ENCODE measurements at places on chromosomes 6 and 20.

- DNase-seq = no peak
Observed at GRCh38 chr20:51350941-51351631, 191.4 kb downstream of the NFATC2 start.

DNA sequence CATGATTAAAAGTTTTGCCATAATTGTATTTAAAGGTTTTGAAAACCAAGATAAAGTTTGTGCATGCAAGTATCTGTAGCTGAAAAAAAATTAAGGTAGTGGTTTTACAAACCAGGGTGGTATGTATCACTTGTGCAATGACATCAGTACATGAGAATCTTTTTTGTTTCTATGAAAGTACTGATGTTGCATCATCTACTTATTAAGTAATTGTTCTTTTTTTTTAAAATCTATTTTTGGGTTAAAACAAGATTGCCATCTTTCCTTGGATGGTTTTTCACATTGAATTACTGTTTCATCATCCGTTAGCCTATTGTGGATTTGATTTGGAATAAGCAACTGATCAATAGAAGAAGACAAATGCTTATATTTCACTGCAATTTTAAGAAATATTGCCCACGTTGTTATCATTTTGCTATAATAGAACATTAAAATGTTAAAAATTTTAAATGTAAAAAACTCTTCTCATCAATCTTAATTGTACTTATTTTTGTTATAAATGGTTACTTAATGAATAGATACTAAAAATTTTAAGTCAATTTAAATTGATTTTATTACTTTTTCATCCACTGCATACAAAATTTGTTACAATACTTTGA is 39.8 kb upstream of the TAGAP start:
- no peak for DNase-seq

GRCh38 chr20:53773792-53774401 is 180.3 kb upstream of the ZNF217 start:
- no peak for DNase-seq

DNA sequence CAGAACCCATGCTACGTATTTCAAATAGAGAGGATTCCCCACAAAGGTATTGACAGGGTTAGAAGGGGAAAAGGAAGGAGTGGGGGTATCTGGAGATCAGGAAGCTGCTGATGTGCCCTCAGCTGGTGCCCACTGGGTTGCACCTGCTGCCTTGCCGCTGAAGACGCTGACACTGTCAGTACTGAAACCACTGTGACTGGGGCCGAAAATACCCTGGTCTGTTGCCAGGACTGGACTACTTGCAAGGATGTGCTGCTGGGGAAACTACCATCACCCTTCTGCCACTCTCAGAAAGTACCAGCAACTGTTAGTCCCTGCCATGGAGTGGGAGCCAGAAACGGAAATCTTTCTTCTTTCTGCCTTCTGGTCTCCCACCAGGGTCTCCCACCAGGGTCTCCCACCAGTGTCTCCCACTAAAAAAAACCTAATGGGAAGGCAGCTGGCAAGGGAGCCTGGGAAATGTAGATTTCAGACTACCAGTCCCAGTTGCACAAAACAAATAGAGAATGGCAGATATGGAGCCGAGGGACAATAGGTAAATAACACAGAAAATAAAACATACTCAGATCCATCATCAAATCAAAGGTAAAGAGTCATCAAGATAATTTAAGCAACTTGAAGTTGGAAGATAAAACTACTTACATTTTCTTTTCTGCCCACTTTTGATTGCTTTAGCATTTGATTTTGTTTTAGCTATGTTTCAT is 204.8 kb downstream of the TPBG start:
- no peak for DNase-seq

DNA sequence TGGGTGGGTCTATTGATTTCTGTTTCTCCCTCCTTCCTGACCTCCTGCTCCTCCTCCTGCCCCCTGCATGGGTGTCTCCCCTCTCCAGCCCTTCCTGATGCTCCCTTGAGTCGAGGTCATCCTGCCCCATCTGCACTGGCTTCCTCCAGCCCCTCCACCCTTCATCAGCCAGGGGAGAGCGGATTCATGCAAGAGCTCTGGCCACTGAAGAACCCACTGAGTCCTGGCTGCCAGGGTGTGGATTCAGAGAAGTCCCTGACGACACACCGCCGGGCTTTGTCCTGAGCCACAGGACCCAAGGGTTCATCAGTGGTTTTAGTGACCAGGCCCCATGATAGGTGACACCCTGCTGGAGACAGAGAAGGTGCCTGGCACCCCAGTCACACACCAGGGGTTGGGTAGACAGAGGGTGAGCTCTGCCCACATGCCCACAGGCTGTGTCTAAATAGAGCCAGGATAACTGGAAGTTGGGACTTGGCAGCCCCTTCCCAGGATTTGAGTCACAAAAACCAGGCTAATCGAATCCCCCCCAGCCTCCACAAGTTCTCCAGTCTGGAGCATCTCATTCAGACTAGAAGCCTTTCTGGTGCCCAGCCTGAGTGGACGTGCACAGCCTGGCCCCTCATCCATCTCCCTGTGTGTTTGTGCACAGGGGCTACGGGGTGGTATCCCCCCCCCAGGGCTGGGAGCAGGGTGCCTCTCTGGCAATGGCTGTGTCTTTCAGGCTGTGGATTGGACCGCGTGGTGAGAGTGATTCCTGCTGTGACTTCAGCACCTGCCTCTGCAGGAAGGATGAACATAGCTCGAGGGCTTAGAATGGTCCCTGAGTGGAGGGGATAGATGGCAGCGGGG is 1.2 kb downstream of the GFRA4 start:
- DNase-seq = peak; percentile 36

- DNase-seq = peak; percentile 96
Observed at GRCh38 chr20:51802170-51802751, at the start of gene SALL4. Gene SALL4, minus strand, starts transcription at chr20:51802521. Its CDS starts 113 bp downstream, at chr20:51802408.

DNA sequence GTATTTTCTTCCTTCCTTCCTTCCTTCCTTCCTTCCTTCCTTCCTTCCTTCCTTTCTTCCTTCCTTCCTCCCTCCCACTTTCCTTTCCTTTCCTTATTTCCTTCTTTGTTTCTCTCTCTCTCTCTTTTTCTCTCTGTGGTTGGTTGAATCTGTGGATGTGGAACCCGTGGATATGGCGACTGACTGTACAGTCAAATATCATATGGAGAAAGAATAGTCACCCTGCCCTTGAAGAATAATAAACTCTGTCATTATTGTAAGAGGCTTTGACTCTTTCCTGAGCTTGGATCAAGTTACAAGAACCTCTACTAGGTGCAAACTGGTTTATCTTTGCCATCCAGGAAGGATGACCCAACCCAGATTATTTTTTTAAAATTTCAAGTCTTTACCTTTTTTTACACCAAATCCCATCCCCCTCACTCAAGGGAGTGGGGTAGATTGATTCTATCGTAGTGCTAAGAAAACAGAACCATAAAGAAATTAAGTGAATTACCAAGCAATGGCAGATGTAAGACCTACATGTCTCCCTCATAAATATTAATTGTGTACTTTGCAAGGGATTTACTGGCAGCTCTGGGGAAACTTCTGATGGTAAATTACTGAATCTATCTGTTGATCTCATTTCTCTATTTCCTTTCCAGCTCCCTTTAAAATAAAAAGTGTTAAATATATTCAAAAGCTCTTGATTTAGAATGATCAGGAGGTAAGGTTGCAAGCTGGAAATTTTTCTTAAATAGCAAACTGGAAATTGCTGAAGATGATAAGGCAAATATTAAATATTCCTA is 667.5 kb downstream of the UTRN start:
- DNase-seq = no peak

GRCh38 chr6:44257753-44258324 is 511 bp upstream of the SLC35B2 start:
- DNase-seq = no peak

DNA sequence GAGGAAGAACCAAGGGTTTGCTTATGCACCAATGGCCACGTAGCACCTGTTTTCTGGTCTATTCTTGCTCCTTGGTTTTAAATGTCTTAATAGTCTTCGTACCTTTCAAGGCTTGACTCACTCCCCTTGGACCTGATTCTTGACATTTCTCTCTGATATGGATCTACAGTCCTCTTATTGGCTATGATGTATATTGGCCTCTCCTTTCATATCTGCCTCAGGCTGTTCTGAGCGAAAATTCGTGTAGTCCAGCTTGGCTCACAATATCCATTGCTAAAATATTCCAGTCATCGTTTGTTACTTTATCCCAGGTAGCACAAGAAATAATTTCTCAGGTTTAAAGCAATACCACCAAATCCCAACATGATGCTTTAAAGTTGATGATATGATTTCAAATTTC is 59.6 kb downstream of the MYB start:
- DNase-seq = no peak

DNA sequence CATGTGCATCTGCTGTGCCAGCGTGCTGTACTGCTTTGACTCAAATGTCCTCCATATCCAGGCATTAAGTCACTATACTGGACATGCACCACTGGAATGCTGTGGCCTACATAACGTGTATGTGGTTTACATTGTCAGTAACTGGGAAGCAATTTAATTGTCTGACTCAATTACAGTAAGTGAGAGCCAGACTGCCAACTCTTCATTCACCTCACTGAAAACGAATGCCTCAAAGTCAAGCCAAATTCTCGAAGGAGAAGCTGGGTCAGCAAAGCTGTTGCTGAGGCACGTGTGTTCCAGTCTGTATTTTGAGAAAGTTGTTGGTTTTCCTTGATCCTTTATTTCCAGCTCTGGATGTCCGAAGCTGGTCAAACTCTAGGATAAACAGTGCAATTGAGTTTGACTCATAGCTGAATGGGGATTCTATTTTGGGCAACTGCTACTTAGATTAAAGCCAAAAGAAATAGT is 534.3 kb downstream of the COL12A1 start:
- DNase-seq = no peak

- DNase-seq = no peak
Observed at GRCh38 chr20:13639150-13639497, 392 bp upstream of the TASP1 start.

DNA sequence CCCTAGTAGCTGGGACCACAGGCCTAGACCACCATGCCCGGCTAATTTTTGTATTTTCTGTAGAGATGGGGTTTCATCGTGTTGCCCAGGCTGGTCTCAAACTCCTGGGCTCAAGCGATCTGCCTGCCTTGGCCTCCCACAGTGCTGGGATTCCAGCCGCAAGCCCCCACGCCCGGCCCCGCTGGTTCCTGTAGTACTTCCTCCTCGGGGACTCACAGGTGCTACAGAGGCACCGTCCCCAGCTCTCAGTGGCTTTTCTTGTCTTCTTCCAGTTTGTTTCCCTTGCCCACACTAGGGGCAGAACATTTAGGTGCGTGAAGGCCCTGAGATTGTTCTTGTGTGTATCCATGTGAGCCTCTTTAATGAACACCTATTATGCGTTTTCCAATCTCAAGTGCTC is 773 bp upstream of the ZBP1 start:
- DNase-seq = no peak

- DNase-seq = peak; percentile 92
Observed at GRCh38 chr20:64101731-64102621, 5.4 kb downstream of the NPBWR2 start.

GRCh38 chr6:30882759-30883684 is 1.3 kb upstream of the DDR1 start:
- peak; percentile 94 for DNase-seq
